ENCODE measurements at places on chromosomes 1 and 21.

DNA sequence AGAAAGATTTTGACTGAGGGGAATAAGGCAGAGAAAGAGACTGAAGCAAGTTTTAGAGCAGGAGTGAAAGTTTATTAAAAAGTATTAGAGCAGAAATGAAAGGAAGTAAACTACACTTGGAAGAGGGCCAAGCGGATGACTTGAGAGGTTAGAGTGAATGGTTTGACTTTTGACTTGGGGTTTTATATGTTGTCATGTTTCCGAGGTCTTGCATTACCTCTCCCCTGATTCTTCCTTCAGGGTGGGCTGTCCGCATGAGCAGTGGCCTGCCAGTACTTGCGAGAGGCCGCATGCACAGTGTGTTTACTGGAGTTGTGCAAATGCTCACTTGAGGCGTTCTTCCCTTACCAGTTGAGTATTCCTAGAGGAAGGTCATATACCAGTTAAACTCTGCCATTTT, 13.0 kb upstream of the DENND2D start:
- no peak for DNase-seq

DNA sequence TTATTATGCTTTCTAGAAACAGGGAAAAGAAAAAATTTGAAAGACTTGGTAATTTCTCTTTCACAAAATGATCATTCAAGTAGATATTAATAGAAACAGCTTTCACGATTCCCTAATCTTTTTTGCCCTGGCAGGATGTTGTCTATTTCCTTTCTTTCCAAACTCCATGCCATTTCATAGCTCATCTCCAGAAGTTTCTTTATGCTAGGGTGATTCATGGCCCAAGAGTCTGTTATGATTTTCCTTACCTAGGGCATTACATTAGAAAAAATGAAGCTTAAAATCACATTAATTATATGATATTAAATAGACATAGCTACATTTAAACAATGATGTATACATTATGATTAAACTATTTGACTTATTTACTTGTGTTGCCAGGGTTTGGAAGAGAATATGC, 762.1 kb downstream of the LTN1 start:
- DNase-seq = no peak

- DNase-seq = no peak
These were observed 105.9 kb upstream of the IGSF21 start for GRCh38 chr1:18001725-18002124.

DNA sequence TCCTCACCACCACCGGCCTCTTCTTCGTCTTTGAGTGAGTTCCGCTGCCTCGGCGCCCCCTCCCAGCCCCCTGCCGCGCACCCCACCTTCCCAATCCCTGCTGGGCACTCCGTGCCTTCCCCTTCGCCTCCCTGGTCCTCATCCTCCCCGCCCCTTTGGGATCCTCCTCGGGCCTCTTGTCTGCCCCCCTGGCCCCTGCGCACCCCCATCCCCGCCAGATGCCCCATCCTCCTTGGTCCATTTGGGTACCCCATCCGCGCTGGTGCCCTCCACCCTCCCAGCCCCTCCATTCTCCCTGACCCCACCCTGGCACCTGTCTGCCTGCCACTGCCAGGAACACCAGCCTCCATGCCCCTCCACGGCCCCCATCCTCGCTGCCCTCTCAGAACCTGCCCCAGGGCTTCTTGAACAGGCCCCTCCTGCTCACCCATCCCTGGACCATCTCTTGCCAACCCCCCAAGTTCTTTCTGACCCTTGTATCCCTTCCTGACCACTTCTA, 667 bp downstream of the ZDHHC18 start:
- DNase-seq = peak; percentile 51

DNA sequence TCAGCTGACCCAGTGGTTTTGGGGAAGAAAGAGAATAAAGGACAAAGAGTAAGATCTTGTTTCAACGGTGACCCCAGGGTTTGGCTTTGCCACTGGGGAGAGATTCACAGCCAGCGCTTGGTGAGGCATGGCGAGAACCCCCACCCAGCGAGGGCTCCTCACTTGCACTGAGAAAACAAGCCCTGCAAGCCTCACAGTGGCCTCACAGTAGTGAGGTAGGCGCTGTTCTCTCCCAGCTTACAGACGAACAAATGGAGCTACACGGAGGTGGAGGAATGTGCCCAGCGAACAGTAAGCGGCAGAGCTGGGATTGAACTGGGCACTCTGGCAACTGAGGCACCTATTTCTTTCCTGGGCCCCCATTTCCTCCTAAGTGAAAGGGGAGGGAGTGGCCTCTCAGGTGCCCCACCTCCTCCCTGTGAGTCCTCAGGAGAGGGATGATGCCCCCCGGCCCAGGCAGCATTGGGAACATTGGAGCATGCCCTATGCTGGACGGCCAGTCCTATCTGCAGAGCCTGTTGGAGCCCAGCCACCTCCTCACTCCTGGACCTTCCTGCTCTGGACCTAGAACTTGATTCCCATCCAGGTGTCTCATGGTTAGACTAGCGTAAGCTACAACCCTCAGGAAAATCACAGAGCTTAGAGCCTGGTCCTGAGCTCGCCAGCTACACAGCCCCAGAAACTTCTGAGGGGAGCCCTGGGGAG, 73.4 kb upstream of the EDN2 start:
- DNase-seq = peak; percentile 30

- no peak for DNase-seq
These were observed 47.9 kb downstream of the MACO1 start for GRCh38 chr1:25478633-25479032.

GRCh38 chr1:26785611-26786436, 1.9 kb upstream of the PIGV start:
- no peak for DNase-seq

GRCh38 chr1:166590161-166590560, 249.1 kb upstream of the POGK start:
- DNase-seq = no peak

DNA sequence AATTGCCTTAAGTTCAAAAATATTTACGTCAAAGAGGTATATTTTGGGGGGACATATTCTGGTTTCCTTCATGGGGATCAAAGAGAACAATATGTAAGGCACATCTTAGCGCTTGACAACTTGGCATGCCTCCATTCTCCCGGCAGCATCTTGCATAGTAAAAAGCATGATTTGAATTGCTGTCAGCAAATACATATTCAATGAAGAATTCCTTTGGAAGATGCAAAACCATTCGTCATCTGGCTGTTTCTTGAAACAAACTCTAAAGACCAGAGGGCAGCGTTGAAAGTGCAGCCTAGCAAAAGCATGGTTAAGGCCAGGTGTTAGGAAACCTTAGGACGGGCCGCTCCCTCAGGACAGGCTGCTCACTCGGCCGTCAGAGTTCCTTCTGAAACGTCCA, 3.4 kb upstream of the PIK3CD start:
- no peak for DNase-seq

- DNase-seq = no peak
These were observed 28.1 kb downstream of the RCOR3 start for GRCh38 chr1:211287218-211287617.

DNA sequence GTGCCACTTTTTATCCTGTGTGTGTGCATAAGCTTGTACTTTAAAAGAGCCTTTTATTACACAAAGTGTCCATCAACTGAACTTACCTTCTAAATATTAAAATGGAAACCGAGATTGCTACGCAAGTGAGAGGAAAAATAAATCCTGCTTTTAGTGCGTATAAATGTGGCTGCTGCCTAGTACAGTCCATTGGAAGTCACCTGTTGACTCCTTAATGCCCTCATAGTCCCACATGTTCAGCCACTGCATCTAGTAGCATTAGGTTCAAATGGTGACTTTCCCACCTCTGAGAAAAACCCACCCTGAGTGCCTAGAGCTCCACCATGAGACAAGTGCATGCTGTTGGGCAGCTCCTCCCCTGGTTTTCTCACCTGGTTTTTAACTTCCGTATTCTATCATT, 53.0 kb downstream of the LHX4 start:
- no peak for DNase-seq

DNA sequence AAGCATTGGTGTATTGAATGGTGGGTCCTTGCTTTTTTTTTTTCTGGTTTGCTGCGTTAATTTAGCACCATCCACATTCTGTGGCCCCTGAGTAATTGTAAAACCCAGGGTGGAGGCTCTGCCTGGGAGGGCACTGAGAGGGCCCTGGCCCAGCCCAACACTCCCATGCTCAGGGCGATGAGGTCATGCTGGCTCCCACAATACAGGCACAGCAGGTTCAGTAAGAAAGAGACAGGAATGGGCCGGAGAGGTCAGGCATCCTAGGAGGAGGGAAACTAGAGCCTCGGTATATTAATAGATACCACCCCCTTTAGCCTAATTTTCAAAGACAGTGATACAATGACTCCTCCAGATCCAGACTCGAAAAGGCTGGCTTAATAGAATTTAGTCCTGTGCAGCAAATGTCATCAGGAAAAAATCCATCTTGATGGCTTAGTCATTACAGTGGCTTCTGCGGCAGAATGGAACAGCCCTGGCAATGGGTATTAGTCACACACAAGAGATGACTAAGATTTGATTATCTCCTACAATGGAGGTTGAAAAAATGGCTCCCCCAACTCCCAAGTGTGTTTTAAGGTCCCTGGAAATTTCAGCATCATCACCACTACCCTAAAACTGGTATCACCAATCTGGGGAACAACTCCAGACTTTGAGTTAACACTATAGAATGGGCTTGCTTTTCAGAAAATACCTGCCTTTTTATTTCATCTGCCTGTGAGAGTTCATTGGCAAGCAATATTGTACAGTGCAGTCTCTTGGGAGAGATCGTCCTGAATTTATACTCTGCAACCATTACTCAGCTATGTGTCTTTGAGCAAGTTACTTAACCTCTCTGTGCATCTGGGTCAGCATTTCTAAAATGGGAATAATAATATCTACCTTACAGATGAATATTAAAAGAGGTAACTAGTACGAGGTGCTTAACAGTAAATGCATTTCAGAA, 43.9 kb upstream of the LYST start:
- DNase-seq = peak; percentile 43
